ENCODE measurements at places on chromosomes 6 and 20. TPM values are rescaled to one million over a fixed set of nuclear protein-coding genes. Genes with fewer than 3 reads are reported as not detected.

Gene SLC35D3
- total RNA-seq = 0.23 TPM

Gene BRD2
- 252 TPM for total RNA-seq

Gene HLA-DRB5
- not detected for total RNA-seq

DNA sequence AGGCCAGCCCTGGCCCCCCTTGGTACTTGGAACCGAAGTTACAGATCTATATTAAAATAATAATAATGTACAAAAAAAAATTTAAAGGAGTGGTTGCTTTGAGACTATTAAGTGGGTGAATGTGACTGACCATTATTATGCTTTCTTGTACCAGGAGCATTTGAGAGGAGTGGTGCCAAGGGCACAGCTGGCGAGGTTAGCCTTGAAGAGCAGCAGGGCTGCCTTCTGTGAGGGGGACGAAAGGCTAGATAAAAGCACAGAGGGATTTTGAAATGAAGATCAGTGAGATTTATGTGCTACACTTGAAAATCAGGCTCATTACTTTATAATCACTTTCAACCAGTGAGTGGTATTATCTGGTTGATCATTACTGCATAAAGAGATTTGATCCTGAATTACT lies 48.6 kb downstream of the FIG4 start:
- no peak for DNase-seq

DNA sequence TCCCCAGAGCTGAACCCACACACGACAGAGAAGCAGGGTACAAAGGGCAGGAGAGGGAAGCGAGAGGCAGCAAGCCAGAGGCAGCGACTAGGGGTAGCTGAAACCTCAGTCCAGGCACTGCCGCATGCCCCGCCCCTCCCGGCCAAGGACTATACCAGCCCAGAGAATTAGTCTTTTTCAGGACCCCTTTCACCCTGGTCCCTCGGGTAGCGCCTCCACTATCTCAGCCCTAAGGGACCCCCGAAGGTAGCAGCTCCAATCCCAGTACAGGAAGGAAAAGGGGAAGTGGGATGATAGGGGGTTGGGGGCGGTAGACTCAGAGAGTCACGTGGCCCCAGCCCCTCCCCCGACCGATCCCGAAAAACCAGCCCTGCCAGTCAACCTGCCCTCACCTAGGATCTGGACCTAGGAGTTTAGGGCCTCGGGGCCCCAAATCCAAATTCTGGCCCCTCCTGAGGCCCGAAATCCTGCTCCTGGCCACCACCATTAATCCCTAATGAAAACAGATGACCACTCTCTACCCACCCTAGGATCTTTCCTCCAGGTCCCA lies 1.3 kb downstream of the RGL2 start:
- DNase-seq = peak; percentile 83

GRCh38 chr6:164378330-164378729 lies 931.1 kb downstream of the C6orf118 start:
- no peak for DNase-seq

DNA sequence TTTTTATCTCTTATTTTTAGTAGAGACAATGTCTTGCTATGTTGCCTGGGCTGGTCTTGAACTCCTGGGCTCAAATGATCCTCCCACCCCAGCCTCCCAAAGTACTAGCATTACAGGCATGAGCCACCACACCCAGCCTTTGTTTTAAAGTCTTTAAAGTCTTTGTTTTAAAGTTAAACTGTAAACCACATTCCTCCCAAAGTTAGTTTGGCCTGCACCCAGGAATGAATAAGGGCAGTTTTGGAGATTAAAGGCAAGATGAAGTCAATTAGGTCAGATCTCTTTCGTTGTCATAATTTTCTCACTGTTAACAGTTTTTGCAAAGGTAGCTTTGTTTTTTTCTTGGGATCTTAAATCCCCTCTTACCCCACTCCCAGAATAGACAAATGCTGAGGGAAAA lies 63.8 kb downstream of the UBR2 start:
- no peak for DNase-seq

DNA sequence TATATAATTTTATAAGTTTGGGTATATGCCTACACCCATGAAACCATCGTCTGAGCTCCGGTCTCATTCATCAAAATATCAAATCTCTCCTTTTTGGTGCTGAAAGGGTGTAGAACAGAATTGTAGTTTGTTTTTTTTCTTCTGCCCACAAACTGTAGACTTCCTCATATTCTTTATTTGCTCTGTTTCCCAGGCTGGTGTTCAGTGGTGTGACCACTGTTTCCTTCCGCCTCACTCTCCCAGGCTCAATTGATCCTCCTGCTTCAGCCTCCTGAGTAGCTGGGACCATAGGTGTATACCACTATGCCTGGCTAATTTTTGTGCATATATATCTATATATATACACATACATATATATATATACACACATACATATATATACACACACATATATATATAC lies 139.6 kb upstream of the HCRTR2 start:
- DNase-seq = no peak

GRCh38 chr20:62481425-62482145 lies 5.8 kb upstream of the GATA5 start:
- no peak for DNase-seq

GRCh38 chr20:49477200-49477599 lies 5.3 kb downstream of the KCNB1 start:
- DNase-seq = no peak
